Right ventricle myocardium superior (tissue), 1 donor: ENCODE measurements at places on chromosomes 5 and 9. TPM values are rescaled to one million over a fixed set of nuclear protein-coding genes. Genes with fewer than 3 reads are reported as not detected.

DNA sequence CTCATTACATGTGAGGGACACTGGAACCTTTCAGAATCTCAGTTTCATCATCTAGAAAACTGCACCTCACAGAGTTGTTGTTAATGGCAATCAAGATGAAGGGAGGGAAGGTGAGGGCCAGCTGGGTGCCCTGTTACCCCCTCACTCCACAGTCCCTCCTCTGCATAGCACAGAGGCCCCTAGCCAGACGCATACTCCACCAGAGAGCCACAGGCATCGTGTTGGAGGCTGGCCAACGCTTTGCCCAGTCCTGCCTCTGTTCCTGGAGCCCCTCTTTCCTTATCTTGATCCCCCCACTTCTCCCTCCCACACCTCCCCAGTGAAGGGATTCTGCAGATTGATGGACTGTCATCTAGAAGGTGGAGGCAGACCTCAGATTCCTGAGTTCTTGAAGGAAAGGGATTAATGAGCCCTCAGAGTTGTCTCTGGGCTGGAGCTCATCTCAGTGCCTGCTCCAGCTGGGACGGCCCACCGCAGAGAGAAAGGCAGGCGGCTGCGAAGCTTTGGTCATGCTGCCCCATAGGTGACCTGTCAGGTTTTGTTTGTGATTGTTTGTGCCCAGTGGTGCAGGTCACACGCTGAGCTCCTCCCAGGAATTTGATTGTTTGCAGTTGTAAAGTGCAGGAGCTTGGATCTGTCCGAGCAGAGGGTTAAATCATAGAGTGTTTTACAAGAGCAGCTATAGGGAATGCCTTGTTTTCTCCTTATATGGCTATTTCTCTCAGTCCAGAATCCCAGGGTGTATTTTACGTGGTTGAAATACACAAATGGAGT is 487.3 kb downstream of the CCDC171 start:
- DNase-seq: no peak

DNA sequence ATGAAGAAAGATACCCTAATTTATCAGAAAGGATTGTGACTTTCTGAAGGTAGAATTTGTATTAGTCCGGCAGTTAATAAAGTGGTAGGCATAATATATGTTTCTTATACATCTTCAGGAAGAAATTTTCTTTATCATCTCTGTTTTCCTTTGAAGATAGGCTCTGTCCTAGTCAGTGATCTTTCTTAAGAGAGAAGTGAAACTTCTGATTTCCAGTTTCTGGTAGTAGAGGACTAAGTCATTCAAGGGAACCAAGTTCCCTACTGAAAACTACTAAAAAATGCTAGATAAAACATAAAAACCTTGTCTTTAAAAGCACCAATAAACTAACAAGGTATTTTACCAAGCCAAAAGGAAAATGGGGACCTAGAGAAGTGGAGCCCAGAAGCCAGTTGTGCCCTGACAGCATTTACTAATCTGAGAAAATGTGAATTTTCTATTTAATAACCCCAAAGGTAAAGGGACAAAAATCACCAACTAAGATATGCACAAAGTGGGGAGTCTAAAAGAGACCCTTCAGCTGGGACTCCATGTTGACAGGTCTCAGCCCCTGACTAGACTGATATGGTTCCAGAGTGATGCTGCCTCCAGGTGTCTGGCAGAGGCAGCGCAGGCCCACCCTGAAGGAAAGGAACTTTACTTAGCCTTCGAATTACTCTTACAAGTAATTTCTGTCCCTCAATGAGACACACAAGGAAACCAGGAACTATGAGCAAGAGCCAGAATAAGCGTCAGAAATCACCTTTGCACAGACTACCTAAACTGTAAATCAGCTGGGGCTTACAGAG is 72.7 kb downstream of the FAM78A start:
- no peak for DNase-seq

DNA sequence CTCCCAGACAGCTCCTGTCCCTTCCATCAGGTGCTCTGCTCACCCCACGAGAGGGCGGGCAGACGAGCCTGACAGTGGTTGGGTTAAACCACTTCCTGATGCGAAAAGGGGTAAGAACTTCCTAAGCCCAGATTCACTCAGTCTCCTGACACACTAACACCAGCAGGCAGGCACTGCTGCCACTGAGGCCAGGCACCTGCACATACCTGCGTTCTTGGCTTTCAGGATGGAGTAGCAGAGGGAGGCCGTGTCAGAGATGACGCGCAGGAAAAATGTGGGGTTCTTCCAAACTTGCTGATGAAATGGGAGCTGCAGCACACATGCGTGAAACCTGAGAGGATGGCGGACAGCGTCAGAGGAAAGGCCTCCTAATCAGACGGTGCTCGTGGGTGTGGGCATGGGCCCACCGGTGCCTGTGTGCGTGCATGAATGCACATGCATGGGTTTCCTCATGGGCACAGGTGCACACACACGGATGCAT is 29.9 kb downstream of the SLC6A18 start:
- DNase-seq: no peak

GRCh38 chr5:84239494-84239893 is 145.2 kb downstream of the EDIL3 start:
- DNase-seq: no peak

DNA sequence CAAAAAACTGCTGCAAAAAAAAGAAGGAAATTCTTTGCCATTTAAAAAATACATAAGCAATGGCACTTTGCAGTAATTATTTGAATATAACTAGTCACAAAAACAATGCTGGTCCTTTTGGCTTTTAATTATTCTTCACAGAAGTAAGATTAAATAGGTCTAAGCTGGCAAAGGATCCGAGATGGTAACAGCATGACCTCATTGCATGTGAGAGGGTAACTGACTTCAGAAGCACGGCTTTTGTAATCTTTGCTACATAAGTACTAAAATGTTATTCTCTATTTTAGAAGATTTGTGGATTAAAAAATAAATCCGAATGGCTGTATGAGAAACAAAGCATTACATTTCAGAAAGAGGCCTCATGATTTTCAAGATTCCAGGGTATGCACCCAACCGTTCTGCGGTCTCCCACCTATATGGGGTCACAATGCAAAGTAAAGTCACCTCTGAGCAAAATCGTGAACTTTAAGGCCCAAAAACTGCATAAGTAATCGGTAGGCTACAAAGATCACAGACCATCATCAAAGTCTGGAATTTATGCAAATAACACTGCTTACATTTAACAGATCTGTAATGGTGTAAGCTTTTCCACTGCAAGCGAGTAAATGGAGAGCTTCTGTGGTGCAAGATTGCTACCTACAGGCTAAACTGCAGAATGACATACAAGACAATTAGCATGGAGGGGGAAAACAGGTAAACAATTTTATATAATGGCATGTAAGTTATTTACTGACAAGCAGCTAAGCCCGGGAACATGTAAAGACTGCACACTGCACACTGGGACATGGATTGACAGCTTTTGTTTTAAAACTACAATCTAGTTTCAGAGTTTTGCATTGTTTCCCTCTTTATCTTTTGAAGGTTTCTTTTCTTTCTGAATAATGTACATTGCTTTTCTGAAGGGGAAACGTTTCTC is 231.6 kb downstream of the SLF1 start:
- no peak for DNase-seq

GRCh38 chr5:159616952-159617351 is 286.7 kb upstream of the IL12B start:
- DNase-seq: no peak

- DNase-seq: peak; percentile 89
Observed at GRCh38 chr9:126587187-126588185, 26.2 kb upstream of the LMX1B start.

C5orf63 gene
- 11.1 TPM for total RNA-seq

GRCh38 chr9:82101475-82101874 is 112.9 kb downstream of the SPATA31D1 start:
- no peak for DNase-seq

GRCh38 chr5:58849921-58850667 is 267.2 kb downstream of the RAB3C start:
- no peak for DNase-seq

- DNase-seq: no peak
Observed at GRCh38 chr9:113368982-113369854, 7.6 kb downstream of the HDHD3 start.

- no peak for DNase-seq
Observed at GRCh38 chr5:150246835-150247234, 42.7 kb downstream of the CAMK2A start.

DNA sequence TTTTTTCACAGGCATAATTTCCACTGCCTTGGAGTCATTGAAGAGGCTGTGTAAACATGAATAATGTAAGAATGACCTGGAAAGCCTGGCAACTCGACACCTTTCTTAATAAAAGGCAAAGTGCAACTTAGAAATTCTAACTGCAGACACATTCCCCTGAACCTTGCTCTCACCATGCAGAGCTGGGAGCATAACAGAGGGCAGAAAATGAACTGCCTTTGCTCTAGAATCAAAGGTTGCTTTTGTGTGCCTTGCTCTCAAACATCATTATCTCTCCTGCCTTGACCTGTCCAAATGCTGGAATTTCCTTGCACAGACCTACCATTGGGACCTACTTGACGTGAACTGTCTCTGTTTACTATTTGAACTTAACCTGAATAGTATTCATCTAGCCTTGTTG is 462.0 kb upstream of the ZNF462 start:
- DNase-seq: no peak

GRCh38 chr9:115593587-115594091 is 475.7 kb upstream of the TNC start:
- DNase-seq: no peak

DNA sequence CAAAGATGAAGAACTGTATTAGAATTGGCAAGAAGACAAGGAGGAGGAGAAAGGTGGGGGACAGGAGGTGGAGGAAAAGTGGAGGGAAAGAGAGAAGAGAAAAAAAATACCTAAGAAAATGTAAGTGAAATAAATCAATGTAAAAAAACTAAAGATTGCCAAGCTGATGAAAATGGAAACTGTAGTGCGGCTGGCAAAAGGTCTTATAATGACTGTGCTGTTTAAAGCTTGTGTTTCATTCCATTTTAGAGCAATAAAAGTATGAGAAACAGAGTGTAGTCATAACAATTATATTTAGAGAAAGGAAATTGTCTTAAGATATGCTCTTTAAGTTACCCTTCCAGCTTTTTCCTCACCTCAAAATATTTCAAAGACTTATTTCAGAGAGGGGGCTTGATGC is 670.5 kb upstream of the SEMA6A start:
- DNase-seq: no peak

DNA sequence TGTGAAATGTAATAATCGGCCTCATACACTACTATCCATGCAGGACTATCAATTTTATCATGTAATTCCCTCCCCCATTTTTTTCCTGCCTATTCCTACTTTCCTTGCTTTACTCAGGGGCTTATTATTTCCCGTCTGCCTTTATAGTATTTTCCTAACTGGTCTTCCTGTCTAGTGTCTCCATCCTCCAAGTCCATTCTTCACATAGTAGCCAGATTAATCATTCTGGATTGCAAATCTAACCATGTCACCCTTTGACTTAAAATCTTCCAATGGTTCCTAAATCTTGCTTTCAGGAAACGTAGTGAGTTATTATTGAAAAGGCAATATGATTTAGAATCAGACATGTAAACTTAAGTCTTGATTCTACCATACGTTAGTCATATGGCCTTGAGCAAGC is 307.4 kb upstream of the HAPLN1 start:
- no peak for DNase-seq

SLC22A4 gene
- 1.6 TPM for total RNA-seq

ATP10B gene
- total RNA-seq: not detected

- DNase-seq: no peak
Observed at GRCh38 chr9:105269593-105269992, 25.1 kb downstream of the SLC44A1 start.

- no peak for DNase-seq
Observed at GRCh38 chr9:129385211-129385934, 207.3 kb upstream of the IER5L start.

GRCh38 chr9:13364271-13365000 is 84.9 kb upstream of the MPDZ start:
- no peak for DNase-seq

GLRA1 gene
- total RNA-seq: not detected

ENHO gene
- total RNA-seq: 0.48 TPM

GRCh38 chr9:74666625-74667316 is 169.6 kb downstream of the RORB start:
- DNase-seq: no peak
